ENCODE measurements at places on chromosomes 7 and 10.

- DNase-seq: no peak
Measured at GRCh38 chr7:94277236-94277635, 117.5 kb upstream of the COL1A2 start.

- DNase-seq: no peak
Measured at GRCh38 chr7:519484-520390, at the start of gene PDGFA. Gene PDGFA, minus strand, starts transcription at chr7:519846. Its CDS starts 845 bp downstream, at chr7:519001.

- no peak for DNase-seq
Measured at GRCh38 chr7:88331322-88331721, 24.6 kb upstream of the STEAP4 start.

- no peak for DNase-seq
Measured at GRCh38 chr10:92208157-92208720, 82.6 kb downstream of the CPEB3 start.

- no peak for DNase-seq
Measured at GRCh38 chr10:94219829-94220228, 142.9 kb downstream of the NOC3L start.

- no peak for DNase-seq
Measured at GRCh38 chr7:32227746-32228145, 157.5 kb upstream of the PDE1C start.

Data from CD4-positive, alpha-beta T cell (primary cell).